ENCODE measurements at places on chromosomes 3 and 15.
A peak's percentile ranks its signal among the peaks of the same experiment; 100 is the strongest.

DNA sequence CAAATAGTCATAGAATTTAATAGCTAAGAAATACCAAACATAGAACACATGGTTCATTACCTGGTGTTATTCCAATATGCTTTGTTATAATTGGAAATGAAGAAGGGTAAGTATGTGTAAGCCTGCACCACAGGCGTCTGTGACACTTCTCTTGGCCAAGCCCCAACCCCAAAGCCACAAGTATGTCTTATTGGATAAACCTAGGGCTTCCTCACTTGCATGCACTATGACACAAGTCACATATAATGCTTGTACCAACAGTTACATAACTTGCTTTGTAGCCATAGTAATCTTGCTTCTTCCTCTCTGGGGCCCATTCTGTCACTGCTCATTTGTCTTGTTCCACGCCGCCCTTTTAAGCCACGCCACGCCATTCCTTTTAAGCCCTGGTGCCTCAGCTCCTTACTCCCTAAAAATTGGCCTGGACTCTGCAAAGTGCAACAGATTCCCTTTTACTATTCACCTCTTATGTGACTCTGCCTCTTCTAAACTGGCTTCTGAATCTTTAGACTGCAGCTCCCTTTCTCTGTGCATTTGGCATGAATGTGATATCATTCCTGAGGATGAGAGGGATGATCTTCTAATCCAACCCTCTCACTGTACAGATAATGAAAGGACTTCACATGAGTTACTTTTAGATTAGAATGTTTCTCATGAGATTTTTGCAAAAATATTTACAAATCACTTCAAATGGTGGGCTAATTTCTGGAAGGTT, 48.1 kb upstream of the EPHA3 start:
- no peak for DNase-seq

DNA sequence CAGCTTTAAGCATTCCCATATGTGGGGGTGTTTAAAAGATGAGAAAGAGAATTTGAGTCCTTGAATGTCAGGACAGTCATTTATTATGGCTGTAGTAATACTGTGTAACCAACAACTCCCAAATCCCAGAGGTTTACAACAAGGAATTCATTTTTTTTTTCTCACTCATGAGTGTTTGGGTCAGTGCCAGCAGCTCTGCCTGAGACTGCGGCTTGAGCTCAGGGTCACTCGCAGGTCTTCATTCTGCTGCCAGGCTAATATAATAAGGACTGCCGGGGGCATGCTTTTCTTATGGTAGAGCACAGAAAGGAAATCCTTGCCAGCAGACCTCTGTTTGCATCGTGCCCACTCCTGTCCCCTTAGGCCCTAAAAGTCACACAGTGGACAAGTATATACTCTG, 277.9 kb upstream of the LMCD1 start:
- no peak for DNase-seq

- peak; percentile 84 for DNase-seq
These were observed 7.5 kb upstream of the IGSF10 start for GRCh38 chr3:151468284-151468917.

DNA sequence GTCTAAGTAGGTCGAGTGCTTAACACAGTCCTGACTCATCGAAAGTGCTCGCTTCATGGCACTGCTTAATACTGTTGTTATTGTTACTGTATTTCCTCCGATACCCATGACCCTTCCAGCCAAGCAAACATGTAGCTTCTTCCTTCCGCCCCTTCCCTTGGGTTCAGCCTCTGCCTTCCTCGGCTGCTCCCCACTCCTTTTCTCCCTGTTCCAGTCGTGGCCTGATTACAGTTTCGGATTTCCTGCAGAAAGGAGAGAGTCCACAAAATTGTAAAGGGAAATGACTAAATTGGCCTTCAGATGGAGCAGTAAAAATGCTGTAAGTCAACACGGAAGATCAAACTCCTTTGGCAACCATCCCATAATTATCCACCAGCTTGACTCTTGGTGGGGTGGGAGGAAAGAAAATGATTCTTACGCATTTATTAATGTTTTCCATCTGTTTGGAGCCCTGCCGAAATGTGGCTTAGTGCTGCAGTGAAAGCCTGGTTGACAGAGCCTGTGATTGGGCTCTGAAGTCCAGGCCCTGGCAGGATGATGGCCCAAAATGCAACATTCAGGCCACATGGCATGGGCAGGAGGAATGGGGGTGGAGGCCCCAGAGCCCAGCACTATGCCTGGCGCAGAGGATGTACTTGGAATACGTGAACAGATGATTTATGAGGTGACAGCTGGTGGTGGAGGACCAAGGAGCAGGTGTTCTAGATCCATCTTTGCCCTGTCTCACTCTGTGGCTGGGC, 37.6 kb downstream of the FAM3D start:
- DNase-seq, result no peak

GRCh38 chr3:115627180-115628074, 4.1 kb downstream of the GAP43 start:
- no peak for DNase-seq

Measured in DMS53 (cell line).